ENCODE measurements at places on chromosomes 6 and 20.
A peak's percentile ranks its signal among the peaks of the same experiment; 100 is the strongest.

DNA sequence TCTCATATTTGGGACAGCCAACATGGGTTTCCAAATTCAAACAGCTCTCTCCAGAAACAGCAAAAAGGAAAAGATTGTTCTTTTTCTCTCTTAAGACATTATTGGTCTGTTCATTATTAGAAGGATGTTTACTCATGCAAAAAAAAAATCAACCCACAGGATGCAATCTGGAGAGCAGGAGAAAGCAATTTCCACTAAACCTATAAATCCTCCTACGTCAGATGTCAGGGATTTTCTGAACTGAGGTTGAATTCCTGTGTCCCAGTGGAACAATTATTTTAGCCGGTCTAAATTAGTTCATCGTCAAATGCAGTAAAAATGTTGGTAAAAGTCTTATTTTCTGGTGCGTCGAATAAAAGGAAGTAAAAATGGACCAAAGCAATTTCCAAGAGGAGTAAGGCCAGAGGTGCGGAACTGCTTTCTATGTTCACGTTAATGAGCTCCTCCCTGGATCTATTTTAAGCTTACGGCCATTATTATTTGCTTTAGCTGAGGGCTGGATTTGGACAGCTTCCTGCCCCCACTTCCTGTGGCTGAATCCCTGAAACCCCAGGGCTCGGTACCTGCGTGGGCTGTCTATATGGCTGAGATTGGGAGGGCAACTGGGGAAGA is at the start of gene GABRR1:
Gene GABRR1, minus strand, starts transcription at position 60 of the 612 bp plus-strand sequence. Its CDS starts 36 bp downstream, at position 24.
- DNase-seq = peak; percentile 66

DNA sequence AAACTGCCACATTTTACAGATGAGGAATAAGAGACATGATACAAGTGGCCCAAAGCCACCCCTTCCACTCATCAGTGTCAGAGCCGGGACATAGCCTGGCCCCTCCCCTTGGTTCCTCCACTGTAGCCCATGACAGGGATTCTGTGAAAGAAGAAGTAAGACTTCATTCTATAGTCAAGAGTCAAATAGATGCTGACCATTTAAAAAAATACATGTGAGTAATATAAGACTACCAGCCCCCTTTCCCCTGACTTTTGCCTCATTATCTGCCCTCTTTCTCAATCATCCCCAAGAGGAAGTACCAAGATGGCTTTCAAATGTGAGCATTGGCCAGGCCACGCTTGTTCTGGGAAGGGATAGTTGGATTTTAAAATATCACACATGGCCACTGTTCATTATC is 57.8 kb upstream of the TAB2 start:
- no peak for DNase-seq

GRCh38 chr6:144158133-144158532 is 7.8 kb downstream of the STX11 start:
- peak; percentile 71 for DNase-seq

DNA sequence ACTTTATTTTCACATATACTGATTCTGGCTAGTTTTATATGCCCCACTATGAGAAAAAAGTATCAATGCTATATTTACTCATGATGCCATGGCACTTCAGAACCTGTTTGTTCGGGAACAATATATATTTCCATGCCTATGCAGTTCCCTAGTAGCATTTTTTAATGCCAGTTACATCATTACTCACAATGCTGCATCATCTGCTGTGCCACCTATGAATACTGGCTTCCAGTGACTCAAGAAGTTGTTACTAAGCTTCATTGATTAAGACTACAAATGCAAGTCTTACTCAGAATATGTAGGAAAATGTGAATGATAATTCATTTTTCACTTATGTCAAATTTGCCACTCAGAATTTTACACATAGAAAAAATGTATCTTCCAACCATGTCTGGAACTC is 97.9 kb downstream of the MAFB start:
- no peak for DNase-seq

DNA sequence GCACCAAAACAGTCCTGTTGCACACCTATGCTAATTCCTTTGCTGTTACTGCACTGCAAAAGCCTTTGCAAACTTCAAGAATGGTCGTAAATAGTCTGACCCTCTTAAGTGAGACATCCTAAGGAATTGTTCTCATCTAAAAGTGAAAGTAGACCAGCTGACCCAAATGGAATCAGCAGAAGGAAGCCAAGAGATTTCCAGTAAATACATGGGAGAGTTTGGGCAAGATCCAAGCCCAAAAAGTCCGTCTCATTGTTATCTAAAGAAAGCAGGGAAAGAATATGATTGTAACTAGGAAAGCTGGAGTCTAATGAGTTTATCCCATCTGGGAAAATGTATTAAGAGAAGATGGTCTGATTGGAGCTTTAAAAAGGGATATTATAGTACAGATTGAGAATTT is 43.0 kb upstream of the HIVEP1 start:
- DNase-seq = no peak

- no peak for DNase-seq
Observed at GRCh38 chr6:17907406-17908229, 79.8 kb downstream of the KIF13A start.

DNA sequence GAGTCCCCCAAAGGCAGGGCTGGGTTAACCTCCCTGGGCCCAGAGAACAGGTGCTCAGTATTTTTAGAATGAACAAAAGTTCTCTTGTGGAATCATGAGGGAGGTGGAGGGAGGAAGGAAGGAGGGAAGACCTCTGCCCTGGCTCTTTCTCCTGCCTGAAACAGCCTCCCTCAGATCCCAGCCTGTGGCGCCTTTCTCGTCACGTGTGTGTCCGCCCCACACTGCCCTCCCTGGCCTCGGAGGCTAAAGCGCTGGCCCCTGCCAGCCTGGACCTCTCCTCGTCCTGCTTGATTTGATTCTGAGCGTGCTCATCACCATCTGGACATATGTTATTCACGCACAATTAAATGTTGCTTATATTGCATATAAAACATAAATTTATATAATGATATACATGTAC is 40.9 kb downstream of the PHACTR3 start:
- DNase-seq = no peak

DNA sequence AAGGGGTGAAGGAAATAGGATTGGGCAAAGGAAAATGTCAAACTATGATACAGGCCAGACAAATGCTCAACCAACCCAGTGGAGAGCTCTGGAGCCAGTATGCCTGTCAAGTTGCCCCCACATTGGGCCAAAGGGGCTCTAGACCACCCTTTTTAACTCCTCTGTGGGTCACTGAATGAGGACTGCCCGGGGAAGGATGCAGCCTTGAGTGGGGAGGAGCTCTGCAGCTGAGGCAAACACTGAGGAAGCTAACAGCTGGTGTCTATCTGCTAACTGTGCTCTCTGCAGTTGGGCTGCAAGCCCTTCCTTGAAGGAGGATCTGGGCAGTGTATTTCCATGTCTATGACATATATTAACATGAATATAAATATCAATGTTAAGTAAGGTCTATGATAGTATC is 98.4 kb upstream of the PRSS16 start:
- no peak for DNase-seq

DNA sequence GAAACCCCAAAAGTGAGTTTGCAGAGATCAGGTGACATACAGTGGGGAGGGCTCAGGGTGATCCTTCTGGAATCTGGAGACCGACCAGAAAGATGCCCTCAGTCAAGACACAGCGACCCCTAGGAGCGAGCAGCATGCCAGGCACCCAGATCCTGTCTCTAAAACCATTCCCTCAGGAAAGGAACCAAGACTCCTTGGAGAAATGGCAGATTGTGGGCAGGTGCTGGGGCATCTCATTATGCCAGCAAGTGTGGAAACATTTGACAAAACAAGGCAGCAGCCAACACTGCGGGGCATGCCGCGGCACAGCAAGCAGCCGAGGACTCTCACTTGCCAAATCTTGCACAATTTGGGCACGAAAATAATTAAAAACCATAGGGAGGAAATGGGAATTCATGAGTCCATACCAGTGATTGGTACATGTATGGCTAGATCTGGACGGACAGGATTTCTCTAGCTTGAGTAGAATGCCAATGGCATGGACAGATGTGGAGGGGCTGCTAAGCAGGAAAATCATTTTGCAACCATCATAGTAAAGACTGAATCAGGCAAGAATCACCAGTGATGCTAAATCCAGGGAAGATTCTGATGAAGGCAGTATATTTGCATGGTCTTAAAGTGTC is 76.9 kb downstream of the GINS1 start:
- DNase-seq = no peak

DNA sequence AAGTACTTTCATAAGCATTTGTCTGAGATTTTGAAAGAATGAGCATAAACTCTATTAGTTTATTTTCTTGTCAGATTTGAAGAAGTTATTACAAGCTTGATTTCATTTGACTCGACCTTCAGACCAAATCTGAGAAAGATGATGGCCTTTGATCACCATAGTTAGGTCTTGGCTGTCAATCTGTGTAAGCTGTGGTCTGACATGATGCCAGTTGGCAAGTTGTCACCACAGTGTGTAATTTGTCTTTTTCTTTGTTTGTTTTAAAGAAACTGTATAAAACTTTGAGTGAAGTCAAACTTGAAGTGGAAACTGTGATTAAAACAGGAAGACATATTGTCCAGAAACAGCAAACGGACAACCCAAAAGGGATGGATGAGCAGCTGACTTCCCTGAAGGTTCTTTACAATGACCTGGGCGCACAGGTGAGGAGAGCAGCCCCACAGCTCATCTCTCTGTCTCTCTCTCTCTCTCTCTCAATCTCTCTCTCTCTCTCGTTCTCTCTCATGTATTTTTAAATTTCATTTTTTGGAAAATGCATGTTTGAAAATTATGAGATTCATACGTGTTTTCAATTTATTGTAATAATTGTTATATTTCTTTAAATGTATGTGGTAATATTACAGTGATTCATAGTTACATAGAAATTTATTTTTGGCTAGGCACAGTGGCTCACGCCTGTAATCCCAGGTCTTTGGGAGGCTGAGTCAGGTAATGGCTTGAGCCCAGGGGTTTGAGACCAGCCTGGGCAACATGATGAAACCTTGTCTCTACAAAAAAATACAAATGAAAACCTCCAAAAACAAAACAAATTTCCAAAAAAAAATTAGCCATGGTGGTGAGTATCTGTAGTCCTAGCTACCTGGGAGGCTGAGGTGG is 208.1 kb downstream of the UTRN start:
- DNase-seq = peak; percentile 9

GRCh38 chr6:64792534-64792933 is 914.5 kb downstream of the EYS start:
- no peak for DNase-seq

DNA sequence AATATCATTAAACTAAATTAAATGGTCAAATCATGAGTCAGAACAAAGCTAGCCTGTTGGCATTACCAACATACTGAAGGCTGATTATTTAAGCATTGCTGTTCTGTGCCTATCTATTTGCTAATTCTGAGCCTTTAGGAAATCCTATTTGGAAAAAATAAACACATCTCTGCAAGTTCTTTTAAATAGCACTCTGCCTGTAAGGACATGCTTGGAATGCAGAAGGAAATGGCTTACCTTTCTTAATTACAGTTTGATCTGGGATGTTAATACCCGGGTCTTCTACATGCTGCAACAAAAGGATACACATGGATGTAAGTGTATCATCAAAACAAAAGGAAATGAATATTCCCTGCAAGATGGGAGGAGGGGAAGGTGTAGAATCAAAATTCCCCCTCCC is 8.3 kb downstream of the TFAP2A start:
- DNase-seq = no peak

DNA sequence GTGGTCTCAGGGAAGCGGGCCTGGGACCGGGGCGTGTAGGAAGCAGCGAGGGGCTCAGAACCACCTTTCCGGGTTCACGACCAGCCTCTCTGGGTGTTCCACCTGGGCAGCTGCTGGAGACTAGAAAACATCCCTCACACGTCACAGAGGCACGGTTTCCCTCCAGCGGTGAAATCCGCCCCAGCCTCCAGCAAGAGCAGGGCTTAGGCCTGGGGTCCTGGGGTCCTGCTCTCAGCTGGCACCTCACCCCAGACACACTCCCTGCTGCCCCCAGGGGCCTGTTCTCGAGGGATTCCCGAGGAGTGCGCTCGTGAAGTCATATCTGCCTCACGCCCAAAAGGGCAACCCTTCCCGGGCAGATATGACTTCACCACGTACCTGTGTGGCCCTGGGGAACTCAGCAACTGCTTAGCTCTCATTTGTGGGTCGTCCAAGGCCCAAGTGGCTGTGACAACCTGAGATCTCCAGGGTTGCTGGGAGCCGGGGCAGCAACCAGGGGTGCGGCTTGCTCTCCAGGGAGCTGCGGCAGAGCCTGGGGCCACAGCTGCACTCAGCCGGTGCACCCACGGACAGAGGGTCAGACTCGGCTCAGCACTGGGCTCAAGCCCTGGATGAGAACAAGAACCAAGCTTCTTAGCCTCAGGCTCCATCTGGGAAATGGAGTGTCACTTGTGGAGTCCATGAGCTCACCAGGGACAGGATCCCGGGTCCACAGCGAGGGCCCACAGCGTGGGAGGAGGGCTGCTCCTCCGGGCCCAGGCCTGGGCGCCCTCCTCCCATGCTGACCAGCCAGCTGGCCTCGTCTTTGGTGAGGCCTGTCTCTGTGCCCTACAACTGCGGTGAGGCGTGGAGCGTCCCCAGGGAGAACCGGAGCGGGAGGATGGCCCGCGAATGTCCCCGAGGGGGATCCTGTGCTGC is 661 bp downstream of the FNDC11 start:
- no peak for DNase-seq

- no peak for DNase-seq
Observed at GRCh38 chr6:151370509-151371078, 20.8 kb downstream of the ZBTB2 start.

GRCh38 chr6:148747471-148748165 is 788 bp downstream of the UST start:
- DNase-seq = no peak

DNA sequence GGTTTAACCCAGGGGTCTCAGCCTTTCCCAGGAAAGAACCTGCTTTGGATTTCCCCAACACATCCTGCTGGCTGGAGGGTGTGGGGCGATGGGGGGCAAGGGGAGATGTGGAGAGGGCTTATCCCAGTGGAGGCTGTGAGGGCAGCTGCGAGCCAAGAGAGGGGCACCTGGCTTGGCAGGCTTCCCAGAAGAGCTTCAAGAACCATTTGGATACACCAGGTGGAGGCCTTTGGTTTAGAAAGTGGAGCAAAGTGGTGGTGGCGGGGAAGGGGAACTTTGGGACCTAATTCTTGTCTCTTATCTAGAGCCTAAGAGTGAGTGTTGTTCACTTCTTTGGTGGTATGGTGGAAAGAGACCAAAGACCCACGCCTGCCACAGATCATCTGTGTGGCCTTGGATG is 12.4 kb downstream of the CD40 start:
- DNase-seq = no peak

DNA sequence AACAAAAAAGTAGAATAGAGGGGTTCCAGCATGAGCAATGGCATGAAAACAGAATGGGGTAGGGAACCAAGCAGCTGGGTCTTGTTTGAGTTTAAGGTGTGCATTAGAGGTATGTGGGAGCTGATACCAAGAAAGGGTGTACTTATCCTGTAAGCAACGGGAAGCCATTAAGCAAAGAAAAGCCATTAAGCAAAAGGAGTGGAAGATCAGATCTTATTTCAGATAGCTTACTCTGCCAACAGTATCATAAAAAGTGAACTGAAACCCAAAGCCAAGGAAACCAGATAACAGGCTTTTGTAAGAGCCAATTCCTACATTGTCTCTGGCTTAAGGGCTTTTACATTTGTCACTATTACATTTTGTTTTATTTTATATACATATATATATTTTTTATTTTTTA is 21.3 kb upstream of the BEND6 start:
- DNase-seq = no peak

- DNase-seq = peak; percentile 24
Observed at GRCh38 chr6:29976588-29977424, 34.5 kb downstream of the HLA-A start.

- no peak for DNase-seq
Observed at GRCh38 chr6:32565511-32565910, 24.1 kb downstream of the HLA-DRB1 start.

GRCh38 chr6:111750753-111751673 is 122.2 kb downstream of the FYN start:
- no peak for DNase-seq

All from retinal pigment epithelial cell (primary cell).